NCI-H2029 (cell line): ENCODE measurements at places on chromosomes 3 and 15.
A peak's percentile ranks its signal among the peaks of the same experiment; 100 is the strongest.

GRCh38 chr3:169255511-169255910 lies 408.0 kb downstream of the MECOM start:
- no peak for DNase-seq

GRCh38 chr15:82810890-82811426 lies 1.5 kb downstream of the WHAMM start:
- no peak for DNase-seq

GRCh38 chr15:29242456-29243242 lies 27.0 kb downstream of the NSMCE3 start:
- DNase-seq, result no peak

GRCh38 chr15:51696566-51696965 lies 15.3 kb downstream of the SCG3 start:
- DNase-seq, result no peak

DNA sequence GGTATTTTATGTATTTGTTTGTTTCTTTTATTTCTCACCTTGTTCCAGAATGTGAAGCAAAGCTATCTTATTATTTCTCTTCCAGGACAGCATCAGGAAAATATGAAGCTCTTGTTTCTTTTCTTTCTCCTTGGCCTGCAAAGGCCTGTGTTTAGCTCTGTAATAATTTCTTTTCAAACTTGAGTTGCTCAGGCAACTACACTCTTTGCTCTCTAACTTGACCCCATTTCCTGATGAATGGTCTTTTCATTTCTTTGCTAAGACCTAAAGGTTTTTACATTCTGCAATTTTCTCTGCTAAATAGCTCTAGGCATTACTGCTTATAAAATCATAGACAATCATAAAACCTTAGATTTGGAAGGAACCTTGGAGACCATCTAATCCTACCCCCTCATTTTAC lies 26.2 kb upstream of the ZNF770 start:
- DNase-seq, result no peak

GRCh38 chr15:33616475-33616874 lies 305.7 kb downstream of the RYR3 start:
- no peak for DNase-seq

DNA sequence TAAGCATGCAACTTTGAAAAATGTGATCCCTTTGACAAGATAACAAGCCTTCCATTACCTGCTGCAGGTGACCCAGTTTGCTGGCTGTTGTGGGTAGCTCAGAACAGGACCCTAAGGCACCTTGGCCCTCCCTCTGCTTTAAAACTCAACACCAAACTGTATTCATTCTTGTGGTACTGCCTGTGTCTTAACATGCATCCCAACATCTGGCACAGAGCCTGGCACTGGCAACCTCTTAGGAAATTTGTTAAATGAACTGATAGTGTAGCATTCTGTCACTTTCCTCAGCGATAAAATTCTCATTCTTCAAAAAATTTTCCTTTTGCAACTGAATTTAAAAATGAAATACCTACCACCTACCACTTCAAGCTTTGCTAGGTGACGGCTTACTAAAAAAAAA lies 287.3 kb upstream of the ADAMTS9 start:
- DNase-seq, result no peak

- no peak for DNase-seq
Measured at GRCh38 chr3:190619761-190620160, 105.9 kb downstream of the IL1RAP start.

- DNase-seq, result no peak
Measured at GRCh38 chr15:92907896-92908712, 8.0 kb downstream of the CHD2 start.

- peak; percentile 68 for DNase-seq
Measured at GRCh38 chr3:129016356-129016719, 15.2 kb downstream of the EFCC1 start.

DNA sequence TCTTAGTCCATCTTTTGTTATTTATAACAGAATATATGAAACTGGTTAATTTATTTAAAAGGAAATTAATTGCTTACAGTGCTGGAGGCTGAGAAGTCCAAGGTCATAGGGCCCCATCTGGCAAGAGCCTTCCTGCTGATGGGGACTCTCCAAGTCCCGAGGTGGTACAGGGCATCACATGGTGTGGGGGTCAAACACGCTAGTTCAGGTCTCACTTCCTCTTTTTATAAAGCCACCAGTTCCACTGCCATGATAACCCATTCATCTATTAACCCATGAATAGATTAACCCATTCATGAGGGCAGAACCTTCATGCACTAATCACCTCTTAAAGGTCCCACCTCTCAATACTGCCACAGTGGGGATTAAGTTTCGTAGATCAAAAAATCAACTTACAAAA lies 659.3 kb downstream of the NAALADL2 start:
- no peak for DNase-seq

GRCh38 chr3:148922467-148922866 lies 57.4 kb downstream of the CPA3 start:
- DNase-seq, result no peak

GRCh38 chr15:92883163-92883875 lies 16.8 kb upstream of the CHD2 start:
- DNase-seq, result no peak

- DNase-seq, result no peak
Measured at GRCh38 chr3:32432711-32433530, 41.3 kb downstream of the CMTM7 start.

GRCh38 chr3:134232151-134232550 lies 18.5 kb downstream of the RYK start:
- no peak for DNase-seq

DNA sequence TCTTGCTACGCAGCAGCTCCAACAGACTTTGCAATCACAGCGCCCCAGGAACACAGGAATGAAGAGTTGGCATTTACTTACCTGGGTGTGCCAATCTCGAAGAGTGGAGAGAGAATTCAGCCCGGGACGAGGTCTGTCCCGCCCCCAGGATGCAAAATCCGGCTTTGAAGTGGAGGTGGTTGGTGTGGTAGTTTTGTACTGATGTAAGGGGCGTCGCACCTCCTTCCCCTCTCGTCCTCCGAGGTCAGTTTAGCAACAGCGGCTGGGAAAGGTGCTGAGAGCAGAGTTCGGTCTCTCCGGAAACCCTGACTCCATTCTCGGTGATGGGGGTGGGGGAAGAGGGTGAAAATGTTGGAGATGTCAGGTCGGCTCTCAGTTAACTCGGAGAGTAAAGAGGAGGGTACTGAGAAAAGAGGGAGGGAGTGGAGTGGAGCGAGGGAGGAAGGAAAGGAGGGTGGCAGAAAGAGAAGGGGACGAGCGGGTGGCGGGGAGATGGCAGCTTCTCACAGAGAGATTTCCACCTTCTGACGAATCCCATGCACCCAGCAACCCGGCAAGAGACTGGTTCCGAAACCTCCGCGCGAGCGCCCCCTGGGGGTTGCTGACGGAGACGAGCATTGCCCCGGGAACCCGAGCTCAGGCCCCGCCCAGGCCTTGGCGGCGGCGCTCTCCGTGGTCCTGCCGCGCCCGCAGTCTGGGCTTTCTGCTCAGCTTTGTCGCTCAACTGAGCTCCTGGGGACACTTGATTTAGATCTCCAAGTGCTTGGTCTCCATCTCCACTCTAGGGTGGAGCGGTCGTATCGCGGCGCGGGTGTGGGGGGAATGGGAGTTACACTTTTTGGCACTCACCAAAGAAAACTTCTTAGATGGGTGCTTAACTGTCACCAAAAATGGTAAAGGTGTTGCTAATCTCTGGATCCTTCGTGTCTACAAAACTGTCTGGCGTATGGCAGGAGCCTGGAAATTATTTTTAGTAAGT lies at the start of gene CPNE4:
CPNE4 (minus strand) TSS at position 529 of the 979 bp plus-strand sequence.
- DNase-seq, result peak; percentile 63

- no peak for DNase-seq
Measured at GRCh38 chr15:72515591-72516389, 41.7 kb downstream of the ARIH1 start.

- DNase-seq, result no peak
Measured at GRCh38 chr15:40048211-40048792, 9.3 kb upstream of the SRP14 start.

DNA sequence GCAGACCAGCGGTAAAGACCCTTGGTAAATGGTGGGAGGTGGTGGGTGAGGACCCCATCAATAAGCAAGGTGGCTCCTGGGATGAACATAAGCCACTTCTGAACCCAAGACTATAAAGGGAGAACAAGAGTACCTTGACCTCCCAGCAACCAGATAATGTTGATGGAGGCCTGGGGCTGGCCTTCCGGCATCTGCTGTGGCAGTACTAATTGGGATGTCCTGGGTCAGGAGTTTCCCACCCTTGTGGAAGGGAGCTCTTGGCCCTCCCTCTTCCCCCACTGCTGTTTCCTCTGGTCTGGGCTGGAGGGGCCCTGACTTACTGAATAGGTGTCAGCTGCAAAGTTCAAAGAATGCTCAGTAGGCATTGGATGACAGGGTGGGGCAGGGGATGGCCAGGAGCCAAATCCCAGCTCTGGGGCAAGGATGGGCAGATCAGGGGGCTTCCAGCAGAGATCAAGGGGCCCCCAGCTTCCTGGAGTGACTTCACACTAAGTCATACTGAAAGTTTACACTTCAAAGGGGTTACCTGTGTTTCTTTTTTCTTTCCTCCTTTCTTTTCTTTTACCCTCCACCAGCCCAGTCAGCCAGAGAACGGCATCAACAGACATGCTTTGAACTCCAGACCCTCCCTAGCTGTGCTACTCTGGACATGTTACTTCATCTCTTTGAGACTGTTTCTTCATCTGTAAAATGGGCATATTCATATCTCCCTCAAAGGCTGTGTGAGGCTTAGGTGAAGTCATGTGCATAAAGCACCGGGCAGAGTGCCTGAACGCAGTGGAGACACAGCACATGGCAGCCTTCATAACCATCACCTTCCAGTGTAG lies 1.5 kb downstream of the RBP1 start:
- DNase-seq, result no peak

DNA sequence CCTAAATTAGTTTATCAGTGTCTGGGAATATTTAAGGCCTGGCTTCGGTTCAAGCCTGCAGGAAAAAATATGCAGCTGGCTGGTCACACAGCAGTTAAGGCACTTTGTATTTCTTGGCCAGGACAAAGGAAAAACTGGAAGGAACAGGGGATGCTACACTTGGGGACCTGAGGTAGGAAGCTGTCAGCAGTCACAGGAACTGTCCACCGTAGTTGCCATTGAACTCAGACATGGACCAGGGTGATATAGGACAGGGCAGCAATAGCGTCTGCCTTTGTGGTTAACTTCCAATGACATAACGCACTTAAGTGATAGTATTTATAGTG lies 49.1 kb downstream of the NR1D2 start:
- no peak for DNase-seq

GRCh38 chr15:101642361-101642760 lies 9.8 kb downstream of the TM2D3 start:
- no peak for DNase-seq

GRCh38 chr3:69963643-69964042 lies 35.9 kb upstream of the SAMMSON start:
- no peak for DNase-seq

GRCh38 chr3:159727506-159727905 lies 261.1 kb upstream of the IL12A start:
- no peak for DNase-seq

DNA sequence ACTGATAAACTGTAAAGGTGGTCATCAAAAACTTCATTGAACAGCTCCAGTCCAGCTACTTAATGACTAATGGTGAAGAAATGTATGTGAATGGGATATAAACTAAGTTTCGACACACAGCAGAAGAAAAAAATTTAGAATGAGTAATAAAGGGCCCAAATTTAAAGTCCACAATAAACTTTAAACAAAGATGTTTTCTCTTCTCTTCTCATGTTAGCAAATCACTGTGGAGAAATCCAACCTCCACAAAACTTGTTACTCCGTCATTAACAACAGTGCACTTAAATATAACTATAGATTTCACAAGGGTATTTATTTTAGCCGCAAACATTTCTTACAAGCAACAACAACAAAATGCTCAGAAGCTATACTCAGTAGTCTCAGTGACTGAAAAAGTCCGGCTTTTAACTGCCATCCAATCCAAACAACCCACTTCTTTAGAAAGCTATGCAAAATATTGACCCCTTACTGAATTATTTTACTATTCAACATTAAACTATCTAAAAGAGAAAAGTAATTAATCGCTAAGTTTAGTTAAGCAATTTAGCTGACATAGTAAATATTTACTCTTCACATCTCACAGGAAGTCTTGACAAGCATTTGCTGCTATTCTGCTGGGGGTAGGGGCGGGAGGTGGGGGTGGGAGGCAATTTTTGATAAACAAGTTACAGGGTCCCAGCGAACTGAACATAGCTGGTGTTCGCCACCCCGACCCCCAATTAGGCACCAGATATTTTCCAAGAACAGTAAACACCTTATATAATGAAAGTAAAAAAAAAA lies 2.4 kb downstream of the IGF2BP2 start:
- DNase-seq, result no peak

- no peak for DNase-seq
Measured at GRCh38 chr15:52483707-52484106, 45.0 kb downstream of the MYO5A start.

GRCh38 chr3:117165601-117166051 lies 456.0 kb downstream of the TUSC7 start:
- no peak for DNase-seq

GRCh38 chr3:84836961-84837360 lies 121.8 kb upstream of the CADM2 start:
- DNase-seq, result peak; percentile 96

- DNase-seq, result no peak
Measured at GRCh38 chr3:39279745-39280517, at the start of gene CX3CR1. TSS of gene CX3CR1 (minus strand) at chr3:39280036. CDS start at chr3:39266509, 13,527 bp downstream.

DNA sequence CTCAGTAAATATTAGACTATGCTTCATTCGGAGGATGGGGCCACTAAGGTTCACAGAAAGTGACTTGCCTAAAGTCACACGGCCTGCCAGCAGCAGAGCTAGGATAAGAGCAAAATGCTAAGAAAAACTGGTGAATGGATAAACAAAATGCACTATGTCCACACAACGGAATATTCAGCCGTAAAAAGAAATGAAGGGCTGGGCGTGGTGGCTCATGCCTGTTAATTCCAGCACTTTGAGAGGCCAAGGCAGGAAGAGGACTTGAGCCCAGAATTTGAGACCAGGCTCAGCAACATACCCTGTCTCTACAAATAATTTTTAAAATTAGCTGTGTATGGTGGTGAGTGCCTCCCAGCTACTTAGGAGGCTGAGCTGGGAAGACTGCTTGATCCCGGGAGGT lies 7.7 kb downstream of the TKT start:
- no peak for DNase-seq

DNA sequence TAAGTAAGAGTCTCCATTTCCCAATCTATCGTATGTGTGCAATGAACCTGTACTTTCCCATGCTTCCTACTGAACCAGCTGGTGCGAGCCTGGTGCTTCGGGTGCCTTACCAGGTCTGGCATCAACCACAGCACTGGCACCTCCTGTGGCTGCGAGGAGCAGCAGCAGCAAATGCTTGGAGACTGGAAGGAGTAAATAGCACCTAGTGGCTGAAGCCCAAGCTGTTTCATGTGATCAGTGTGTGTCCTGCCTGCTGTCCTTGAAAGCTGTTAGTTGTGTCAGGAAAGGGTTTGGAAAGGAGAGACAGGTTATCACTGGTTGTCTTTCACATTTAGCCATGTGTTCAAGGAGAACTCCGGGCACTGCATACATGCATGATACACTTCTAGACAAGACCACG lies 31.8 kb downstream of the PCOLCE2 start:
- DNase-seq, result no peak

DNA sequence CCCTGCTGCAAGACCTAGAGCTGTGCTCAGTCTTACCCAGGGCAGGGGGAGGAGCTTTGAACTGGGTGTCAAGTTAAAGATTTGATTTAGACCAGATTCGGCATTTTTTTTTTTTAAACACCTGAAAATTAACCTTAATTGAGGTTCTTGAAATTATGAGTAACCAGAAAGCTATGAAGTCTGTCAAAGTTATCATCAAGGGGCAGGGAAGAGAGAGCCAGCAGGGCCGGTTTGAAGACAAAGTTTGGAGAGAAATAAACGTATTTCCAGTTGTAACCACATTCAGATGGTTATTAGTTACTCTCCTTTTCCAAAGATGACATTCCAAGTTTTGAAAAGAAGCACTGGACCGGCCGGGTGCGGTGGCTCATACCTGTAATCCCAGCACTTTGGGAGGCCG lies 12.0 kb downstream of the TMEM266 start:
- DNase-seq, result no peak
